ENCODE measurements at places on chromosomes 2 and 18. TPM values are rescaled to one million over a fixed set of nuclear protein-coding genes. Genes with fewer than 3 reads are reported as not detected.

ARHGAP28 gene
- 27.2 TPM for total RNA-seq

HJURP gene
- 5.8 TPM for total RNA-seq

GAL3ST2 gene
- total RNA-seq, result not detected

PPM1B gene
- 34.5 TPM for total RNA-seq

ADGRF3 gene
- total RNA-seq, result not detected

AMER3 gene
- not detected for total RNA-seq

DNAJC5G gene
- not detected for total RNA-seq

SMAD4 gene
- total RNA-seq, result 71.5 TPM

SPC25 gene
- total RNA-seq, result not detected

MGAT5 gene
- total RNA-seq, result 75.0 TPM

ANKRD30BL gene
- total RNA-seq, result not detected

NT5C1B gene
- total RNA-seq, result not detected

SCG2 gene
- 0.66 TPM for total RNA-seq

HSPE1 gene
- total RNA-seq, result 87.0 TPM

RNU2-63P gene
- 268 TPM for total RNA-seq

COL3A1 gene
- 925 TPM for total RNA-seq
